NB4 (cell line): ENCODE measurements at places on chromosomes 4 and X.
A peak's percentile ranks its signal among the peaks of the same experiment; 100 is the strongest.

GRCh38 chrX:78092296-78092695 is 11.8 kb upstream of the PGK1 start:
- DNase-seq: no peak

DNA sequence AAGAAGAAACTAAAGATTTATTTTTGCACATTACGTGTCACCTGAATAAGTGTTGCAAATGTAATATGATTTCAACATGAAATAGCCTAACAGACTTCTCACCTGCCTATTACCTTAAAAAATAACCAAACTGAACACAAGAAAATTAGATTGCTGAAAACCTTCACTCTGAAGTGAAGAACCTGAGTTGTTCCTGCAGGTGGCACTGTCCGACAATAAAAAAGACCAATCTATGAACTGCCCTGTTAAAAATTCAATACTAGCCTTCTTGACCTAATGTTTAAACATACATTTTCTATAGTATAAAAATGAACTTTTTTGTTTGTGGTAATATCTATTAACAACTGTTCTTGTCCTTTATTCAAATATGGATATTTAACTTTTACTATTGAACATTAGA is 69.2 kb upstream of the PNPLA4 start:
- peak; percentile 50 for DNase-seq

- no peak for DNase-seq
These were observed 25.2 kb upstream of the NAP1L5 start for GRCh38 chr4:88722828-88723227.

- no peak for DNase-seq
These were observed 43.0 kb downstream of the TFDP3 start for GRCh38 chrX:133175162-133175561.

DNA sequence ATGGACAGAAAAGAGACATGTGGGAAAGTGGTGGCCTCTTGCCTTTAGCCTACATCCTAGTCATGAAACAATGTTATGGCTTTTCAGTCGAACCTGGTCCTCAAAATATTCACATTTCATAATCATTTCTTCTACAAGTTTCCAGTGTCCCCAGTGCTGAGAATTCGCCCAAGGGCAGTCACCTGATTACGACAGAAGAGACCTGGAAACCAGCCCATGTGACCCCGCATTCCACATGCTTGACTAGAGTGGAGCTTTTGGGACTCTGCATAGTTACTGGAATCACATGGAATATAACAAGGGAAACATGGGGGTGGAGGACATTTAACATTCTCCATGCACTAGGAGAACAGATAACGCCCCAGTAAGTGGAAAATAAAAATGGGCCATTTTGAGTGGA is 100.1 kb downstream of the PPARGC1A start:
- DNase-seq: no peak

DNA sequence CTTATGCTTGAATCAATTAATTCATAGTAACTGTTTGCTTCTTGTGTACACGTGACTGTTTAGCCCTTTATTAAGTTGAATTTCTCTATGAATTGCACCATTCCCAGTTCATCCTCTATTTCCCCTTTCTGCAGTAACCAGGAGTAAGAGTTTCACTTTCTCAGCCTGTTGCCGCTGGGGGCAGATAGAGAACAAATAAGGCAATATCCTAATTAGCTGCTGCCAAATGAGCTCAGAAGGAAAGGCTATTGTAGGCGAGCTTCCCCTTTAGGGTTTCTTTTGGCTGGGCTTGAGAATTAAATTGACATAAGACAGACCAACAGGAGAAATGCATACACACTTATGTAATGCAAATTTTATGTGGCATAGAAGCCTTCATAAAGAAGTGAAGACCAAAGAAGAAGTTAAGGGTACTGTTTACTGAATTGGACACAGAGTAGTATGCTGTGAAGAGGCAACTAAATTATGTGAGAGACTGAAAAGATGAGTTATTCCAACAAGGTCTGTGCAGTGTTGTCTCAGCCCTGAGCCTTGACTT is 1594.7 kb downstream of the TECRL start:
- peak; percentile 46 for DNase-seq

DNA sequence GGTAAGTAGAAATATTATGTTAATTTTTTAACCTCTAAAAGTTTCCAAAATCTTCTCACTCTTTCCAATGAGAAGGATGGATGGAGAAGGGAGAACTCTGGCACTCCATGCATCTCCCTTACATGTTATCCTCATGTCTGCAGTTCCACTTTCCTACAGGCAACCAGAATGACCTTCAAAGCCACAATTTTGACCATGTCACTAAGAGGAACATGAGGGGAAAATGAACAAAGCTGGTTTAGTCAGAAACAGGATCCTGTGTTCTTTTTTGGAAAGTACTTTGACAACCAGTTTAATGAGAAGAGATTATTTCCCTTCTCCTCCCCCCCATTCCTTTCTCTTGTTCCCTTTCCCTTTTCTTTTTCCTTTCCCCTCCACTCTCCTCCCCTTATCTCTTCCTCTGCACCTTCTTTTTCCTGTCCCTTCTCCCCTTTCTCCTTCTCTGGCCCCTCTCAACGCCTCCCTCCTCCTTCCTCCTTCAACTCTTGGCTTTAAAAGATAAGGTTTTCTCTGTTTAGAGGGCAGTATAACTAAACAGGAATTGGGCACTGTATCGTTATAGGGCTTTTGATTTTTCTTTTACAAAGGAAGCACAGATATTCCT is 42.5 kb downstream of the DTHD1 start:
- peak; percentile 34 for DNase-seq

- no peak for DNase-seq
These were observed 161.1 kb downstream of the VEGFC start for GRCh38 chr4:176631611-176632010.

DNA sequence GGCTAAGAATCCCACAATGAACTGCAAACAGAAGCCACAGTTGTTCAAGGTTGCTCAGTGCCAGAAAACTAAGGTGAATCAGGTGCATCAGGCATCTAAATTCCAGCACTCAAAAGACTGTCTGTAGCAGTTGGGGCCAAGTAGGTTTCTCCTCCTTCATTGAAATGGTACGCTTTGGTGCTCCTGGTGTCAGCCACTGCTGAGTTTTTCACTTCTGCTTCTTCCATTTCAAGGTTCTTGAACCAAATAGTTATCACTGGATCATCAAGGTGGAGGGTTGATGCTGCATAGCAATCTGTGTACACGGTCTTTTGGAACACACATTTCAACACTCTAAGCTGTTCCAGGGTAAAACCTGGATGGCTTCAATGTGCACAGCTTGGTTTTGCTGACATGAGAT is 74.4 kb downstream of the TMA16 start:
- no peak for DNase-seq

GRCh38 chr4:87051121-87051713 is 116.4 kb downstream of the AFF1 start:
- no peak for DNase-seq

DNA sequence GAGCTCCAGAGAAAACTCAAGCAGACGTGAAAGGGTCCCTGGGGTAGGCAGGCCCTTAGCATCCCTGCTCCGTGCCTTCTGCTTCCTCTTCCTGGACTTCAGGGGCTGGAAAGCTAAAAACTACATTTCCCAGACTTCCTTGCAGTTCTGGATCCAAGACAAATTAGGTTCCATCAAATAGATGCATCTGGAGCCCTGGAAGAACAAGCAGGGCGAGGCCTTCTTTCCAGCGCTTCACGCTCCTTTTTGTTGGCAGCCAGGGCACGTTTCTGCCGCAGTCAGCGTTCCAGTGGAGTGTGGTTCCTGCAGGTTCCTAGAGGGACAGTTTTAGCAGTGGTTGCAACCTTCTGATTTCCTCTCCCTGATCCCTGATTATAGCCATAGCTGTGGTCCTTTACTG is 53.6 kb upstream of the MSX1 start:
- no peak for DNase-seq

GRCh38 chrX:102837847-102838246 is 99.2 kb upstream of the RAB40AL start:
- no peak for DNase-seq

- DNase-seq: no peak
These were observed 369.7 kb upstream of the TRAM1L1 start for GRCh38 chr4:117455088-117455487.

DNA sequence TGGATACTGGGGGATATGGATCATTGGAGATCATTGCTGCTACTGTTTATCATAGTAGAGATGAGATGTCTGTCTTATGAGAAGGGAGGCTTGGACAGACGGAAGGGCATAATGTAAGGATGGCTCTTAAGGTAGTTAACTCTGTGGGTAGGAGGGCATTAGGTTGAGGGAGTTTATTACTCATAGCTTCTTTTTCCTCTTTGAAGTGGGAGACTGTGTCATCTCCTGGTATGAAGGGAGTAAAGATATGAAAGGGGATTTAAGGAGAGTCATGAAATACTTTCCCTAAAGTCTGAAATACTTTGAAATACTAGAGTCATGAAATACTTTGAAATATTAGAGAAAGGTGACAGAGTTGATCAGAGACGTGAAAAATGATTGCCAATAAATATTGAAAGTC is 255.5 kb upstream of the PITX2 start:
- DNase-seq: no peak

DNA sequence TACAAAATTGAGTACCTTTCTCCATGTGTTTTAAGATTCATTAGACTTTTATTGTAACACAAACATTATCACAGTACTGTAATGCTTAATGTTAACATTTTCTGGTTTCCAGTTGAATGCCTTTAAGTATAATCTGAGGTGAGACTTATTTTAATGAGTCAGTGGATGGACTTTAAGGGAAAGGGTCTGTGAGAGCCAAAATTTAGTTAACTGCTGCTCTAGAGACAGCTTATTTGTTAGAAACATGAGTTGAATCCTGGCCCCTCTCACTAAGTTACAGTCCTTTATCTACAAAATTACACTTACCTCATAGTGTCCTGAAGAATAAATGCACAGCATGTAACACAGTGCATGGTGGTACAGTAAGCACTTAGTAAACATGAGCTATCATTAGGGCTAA is 66.0 kb downstream of the PGRMC2 start:
- no peak for DNase-seq

- DNase-seq: peak; percentile 68
These were observed 25.9 kb upstream of the FGFR3 start for GRCh38 chr4:1767061-1767769.

DNA sequence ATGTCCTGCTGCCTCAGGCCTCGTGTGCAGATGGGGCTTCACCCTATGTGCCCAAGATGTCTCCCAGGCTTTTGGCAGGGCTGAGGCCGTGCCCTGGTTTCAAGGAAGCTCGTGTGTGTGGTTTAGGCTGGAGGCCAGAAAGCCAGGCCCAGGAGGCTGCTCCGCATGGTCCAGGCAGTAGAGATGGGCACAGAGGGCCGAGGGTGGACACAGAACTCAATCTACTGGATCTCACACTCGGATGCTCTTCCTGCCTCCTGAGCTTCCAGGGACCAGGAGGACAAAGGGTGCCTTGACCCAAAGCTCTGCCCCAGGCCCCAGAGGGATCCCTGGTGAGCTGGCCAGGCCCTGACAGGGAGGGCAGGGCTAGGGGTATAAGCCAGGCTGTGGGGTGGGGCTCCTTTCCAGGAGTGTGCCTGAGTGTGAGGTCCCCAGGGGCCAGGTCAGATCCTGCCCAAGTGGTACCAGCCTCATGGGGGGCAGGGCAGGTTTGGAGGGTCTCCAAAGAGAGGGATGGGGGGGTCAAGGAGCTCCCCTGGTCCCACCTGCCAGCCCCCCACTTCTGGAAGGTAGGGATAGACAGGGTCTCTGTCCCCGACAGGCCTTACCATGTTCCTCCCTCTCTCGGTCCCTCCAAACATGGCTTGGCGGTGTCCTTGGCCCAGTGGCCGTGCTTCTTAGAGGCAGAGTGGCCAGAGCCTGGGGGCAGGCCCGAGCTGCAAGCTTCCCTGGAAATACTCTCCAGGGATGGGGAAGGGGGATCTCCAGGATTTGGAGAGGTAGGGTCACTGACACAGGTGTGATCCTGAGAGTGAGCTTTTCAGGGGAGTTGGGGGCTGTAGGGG is 23.8 kb downstream of the HTRA3 start:
- DNase-seq: no peak

GRCh38 chrX:14872851-14873675 is at the start of the genes FANCB and MOSPD2:
Gene FANCB, minus strand, starts transcription at chrX:14873069. Its CDS starts 7,559 bp downstream, at chrX:14865510.
Gene MOSPD2, plus strand, starts transcription at chrX:14873421. Its CDS starts 108 bp downstream, at chrX:14873529.
- DNase-seq: peak; percentile 95

DNA sequence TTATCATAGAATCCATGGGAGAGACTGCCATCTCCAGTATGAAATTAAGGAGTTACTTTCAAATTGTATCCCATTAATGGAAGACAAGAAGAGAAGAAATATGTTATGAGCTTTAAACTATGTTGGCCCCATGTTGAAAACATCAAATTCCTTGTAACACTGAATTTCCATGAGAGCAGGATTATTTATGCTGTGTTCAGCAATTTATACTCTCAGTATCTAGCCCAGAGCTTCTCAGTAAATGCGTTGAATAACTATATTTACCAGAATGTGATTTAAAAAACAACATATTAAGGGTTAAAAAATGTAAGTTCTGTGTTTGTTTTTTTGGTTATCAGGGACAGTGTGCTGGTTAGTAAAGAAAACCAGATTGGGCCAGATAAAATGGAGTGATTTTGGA is 74.2 kb downstream of the ADGRL3 start:
- DNase-seq: no peak

DNA sequence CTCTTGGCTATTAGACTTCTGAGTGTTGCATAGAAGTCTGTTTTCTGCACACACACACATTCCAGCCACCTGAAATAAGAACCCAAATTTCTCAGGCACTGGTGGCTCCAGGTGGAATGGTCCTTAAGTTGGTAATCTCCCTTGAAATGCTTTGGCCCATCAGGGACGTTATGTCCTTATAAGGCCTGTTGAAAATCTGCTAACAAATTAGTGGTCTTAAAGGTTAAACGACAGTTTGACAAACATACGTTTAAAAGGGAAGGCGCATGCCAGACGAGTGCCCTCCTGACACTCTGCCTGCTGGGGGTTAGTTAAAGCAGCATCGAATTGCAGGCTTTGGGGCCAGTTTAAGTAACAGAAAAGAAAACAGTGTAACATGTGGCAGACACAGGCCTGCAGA is 125.0 kb downstream of the TBX22 start:
- DNase-seq: no peak

DNA sequence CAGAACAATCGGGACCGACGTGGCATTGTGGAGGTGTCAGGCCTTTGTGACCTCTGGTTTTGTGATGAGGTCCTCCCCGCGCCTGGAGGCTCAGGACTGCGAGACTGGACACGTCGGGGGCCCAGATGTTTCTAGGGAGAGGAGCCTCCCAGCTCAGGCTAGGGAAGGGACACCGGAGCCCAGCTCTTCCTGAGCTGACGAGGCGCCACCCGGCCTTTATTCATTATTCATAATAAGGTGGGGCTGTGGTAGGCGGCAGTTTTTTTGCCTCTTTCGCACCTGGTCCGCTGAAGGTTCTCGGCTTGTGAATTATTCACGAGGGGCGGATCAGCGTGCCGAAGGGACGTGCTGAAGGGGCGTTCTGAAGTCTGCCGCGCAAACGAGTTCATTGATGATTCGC is 2.3 kb upstream of the UBA1 start:
- peak; percentile 38 for DNase-seq

GRCh38 chr4:42654631-42655268 is 2.2 kb downstream of the ATP8A1 start:
- DNase-seq: peak; percentile 74

DNA sequence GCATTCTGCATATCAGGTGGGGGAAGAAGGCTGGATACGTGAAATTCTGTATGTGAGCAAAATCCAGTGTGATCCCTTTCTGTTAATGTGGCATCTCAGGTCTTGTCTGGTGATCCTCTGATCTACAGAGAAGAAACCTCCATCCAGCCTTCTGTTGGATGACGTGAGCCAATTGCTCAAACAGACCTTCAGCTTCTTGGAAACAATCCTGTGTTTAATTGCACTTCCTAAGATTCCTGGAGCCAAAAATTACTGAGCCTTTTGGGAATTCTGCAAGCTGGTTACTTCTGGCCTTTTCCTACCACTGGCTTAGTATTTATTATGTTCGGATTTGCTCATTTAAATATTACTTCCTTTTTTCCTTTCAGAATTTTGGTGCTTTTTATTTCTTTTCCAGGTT is 51.2 kb downstream of the TRIML1 start:
- no peak for DNase-seq
